ENCODE measurements at places on chromosomes 11 and 22.

DNA sequence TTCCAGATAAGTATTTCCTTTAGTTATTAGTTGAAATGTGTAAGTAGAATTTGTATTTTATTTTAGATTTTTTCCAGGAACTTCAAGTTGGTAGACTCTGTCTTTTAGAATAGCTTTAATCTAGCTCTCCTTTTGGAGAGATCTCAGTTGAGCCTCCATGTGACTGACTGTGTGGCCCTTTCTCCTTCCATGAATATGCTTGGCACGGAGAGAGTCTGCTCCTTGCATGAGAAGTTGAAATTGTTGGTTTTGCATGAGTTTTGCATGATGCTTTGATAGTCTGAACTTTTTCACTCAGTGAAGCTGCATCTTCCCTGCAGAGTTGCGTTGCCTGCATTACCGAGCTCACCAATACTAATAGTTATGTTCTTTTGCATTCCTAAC, 32.8 kb upstream of the CTTN start:
- DNase-seq: no peak

DNA sequence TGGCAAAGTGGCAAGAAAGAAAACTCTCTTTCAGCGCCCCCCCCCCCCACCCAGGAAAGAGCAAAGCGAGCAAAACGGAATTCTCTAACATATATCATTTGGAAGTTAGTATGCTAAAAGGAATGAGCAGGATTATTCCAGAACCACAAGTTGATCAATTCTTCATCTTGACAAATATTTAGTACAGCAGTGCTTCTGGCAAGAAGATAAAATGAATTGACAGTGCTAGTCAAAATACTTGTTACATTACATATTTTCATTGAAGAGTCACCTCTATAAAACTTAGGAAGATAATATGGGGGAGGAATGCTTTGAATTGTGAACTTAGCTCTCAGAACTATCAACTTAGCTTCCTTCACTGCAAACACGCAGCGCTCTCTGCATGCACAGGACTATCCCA, 377.4 kb downstream of the DYNC2H1 start:
- DNase-seq: no peak

DNA sequence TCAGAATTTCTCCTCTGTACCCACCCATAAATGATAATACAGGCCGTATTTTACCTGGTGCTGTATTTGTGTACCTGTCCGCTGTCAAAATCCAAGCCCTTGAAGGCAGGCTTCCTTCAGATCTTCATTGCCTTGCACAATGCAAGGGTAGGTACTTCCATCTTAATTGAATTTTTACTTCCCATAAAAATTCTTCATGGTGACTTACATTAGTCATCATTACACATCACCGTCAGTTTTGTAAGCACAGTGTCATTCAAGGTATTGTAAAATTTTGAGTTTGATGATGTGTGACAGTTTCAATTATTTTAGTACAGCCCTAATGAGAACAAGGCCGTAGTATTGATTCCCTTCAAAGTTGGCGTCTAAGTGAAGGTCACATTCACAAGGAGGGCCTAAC, 770 bp upstream of the TSG101 start:
- no peak for DNase-seq

DNA sequence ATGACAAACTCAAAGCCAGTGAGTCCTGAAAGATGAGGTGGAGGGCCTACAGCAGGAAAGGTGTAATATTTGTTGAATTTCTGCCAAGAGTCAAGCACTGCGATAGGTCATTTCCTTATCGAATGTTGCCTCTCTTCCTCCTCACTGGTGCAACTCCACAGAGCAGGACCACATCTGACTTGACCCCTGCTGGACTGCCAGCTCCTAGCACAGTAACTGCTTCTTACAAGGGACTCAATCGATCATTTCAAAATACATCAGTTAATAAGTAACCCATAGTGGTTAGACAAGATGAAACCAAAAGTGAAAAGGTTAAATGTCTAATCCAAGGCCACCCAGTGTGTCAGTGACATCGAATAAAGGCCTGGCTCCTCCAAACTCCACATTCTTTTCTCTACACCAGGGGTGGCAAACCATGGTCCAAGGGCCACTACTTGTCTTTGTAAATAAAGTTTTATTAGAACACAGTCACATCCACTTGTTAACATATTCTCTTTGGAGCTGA, 98.5 kb upstream of the CSNK2A3 start:
- DNase-seq: no peak

DNA sequence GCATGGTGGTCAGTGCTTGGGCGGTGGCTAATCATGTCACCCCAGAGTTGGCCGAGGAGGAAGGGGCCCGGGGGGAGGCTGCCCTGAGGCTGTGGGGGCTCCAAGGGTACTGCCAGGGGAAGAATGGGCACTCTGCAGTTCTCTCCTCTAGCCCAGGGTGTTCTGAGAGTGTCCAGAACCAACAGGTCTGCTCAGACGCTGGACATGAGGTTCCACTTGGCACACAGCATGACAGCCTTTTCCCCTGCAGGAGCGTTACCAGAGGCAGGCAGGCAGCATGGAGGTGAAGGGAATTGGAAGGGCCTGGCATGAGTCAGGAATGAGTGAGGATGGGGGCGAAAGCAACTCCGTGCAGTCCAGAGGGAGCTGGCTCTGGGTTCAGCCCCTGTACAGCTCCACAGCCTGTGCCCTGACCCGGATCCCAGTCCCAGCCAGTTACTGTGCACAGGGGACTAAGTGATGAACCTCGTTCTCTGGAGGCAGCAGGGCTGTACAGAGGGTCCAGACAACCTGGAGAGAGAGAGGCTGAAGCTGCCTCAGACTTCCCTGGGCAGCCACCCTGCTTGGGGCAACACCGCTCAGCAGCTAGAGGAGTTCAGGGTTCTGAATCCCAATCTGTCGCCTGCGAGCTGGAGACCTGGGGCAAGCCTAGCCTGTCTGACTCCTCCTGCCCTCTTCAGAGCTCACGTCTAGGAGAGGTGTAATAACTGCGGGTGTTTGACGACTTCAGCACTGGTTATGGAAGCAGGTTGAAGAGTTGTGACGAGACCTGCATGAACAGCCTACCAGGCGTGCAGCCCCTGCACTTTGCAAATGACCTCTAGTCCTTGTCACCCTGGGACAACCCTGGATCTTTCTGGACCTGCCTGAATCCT, 14.7 kb upstream of the TUB start:
- no peak for DNase-seq

Measured in activated CD4-positive, alpha-beta T cell treated with anti-CD3 and anti-CD28 coated beads for 1 hour (primary cell).